H4 (cell line): ENCODE measurements at places on chromosomes 2 and 18. TPM values are rescaled to one million over a fixed set of nuclear protein-coding genes. Genes with fewer than 3 reads are reported as not detected.

The SKA1 gene
- 30.4 and 45.5 TPM in 2 replicates for total RNA-seq

The REG1B gene
- total RNA-seq = not detected in 2 replicates

The COLEC12 gene
- 41.9 and 49.4 TPM in 2 replicates for total RNA-seq

The IGFBP5 gene
- total RNA-seq = 366 and 374 TPM in 2 replicates

The UGT1A1 gene
- total RNA-seq = 0.25 and 0.45 TPM in 2 replicates

The NCOA1 gene
- total RNA-seq = 4.7 and 5.6 TPM in 2 replicates

The LHCGR gene
- not detected in 2 replicates for total RNA-seq

The ABCG5 gene
- total RNA-seq = not detected in 2 replicates

The STARD6 gene
- total RNA-seq = not detected in 2 replicates

The PIEZO2 gene
- 8.9 and 13.8 TPM in 2 replicates for total RNA-seq

The ABCG8 gene
- not detected in 2 replicates for total RNA-seq

The ABCB11 gene
- total RNA-seq = not detected in 2 replicates

The GPR39 gene
- total RNA-seq = 4.2 and 5.1 TPM in 2 replicates

The CAPN13 gene
- 0.10 TPM in 1 of 2 replicates, not detected in the other for total RNA-seq

The TRMT61B gene
- total RNA-seq = 5.3 and 8.2 TPM in 2 replicates

The TSHZ1 gene
- total RNA-seq = 4.8 and 8.9 TPM in 2 replicates

The VWC2L gene
- total RNA-seq = not detected in 2 replicates

The SATB2 gene
- 10.3 TPM in 2 replicates for total RNA-seq
